NCI-H2029 (cell line): ENCODE measurements at places on chromosomes 7 and 10.

- DNase-seq = no peak
These were observed 24.3 kb upstream of the VDAC2 start for GRCh38 chr10:75186310-75186709.

GRCh38 chr10:57864765-57865680 is 402.7 kb downstream of the IPMK start:
- no peak for DNase-seq

- DNase-seq = peak; percentile 27
These were observed 28.4 kb upstream of the SMARCD3 start for GRCh38 chr7:151276666-151277590.

- no peak for DNase-seq
These were observed 26.8 kb downstream of the POLL start for GRCh38 chr10:101561068-101561915.

DNA sequence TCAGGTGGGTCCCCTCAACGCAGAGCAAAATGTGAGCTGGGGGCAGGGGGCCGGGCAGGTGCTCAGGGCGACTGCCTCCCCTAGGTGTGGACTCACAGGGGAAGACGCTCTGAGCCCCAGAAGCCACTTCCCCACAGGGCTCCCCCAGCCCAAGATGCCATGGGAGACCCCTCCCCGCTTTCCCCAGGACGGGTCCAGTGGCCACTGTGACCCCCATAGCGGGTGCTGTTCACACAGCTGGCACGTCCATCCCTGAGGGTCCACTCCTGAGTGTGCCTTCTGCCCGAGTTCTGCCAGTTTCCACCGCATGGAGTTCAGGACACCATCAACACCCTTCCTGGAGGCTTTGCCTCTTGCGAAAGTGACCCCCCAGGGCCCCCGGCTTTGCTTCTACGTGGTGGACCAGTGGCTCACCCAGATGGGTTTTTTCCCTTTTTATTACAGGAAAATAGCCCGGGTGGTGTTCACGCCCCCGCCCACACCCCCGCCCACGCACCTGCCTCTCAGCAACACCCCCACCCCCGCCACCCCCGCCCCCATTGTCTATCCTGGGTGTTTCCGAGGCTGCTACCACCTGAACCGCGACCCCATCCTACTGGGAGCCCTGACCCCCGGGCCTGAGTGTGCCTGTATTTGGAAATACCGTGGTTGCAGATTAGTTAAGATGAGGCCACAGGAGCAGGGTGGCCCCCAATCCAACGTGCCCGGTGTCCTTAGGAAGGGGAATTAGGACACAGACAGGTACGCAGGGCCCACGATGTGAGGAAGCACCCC is 32.0 kb downstream of the ADAP1 start:
- no peak for DNase-seq

DNA sequence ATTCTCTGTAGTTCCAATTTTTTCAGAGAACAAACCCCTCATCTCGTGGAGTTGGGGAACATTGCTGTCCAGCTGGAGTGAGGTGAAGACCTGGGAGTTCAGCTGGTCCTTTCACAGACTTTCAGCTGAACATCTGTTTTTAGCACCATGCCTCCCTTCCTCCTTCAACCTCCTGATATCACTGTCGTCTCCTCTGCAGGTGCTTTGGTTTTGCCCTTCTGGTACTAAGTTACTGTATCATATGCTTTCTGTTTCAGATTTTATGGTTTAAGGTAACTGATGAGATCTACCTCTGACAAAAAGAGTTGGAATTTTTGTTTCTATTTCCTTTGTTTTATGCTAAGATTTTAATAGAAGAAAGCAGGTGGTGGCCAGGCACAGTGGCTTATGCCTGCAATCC is 102.9 kb downstream of the ZNF438 start:
- DNase-seq = no peak

DNA sequence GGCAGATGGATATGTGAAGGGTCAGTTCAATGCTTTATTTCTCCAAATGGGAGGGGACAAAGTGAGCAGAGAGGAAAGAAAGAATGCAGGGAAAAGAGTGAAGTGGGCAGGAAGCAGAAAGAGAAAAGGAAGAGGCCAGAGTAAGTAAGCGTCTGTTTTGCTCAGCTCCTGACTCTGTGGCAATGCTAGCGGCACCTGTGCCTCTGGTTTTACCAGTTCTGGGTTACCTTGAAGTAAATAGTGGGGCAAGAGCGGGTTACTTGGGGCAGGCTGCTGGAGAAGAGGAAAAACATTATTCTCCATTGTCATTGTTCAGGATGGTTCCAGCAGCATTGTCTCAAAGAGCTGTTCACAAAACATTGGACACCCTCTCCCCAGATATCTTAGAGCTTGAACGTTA is 1.9 kb downstream of the TAS2R40 start:
- DNase-seq = no peak

DNA sequence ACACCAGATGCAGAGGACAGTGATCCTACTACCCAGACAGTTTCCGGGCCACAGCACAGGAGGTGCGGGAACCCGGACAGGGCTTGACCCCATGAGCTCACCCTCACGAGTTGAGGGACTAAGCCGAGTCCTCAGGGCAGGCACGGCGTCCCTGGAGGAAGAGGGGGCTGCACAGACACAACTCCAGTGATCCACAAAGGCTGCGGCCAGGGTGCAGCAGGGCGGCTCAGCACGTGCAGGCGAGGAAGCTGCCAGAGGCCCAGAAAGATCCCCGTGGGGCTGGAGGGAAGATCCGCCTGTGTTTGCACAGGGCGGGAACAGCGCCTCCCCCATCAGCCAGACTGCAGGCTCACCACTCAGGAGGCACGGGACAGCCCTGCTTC is 45.9 kb upstream of the TMEM72 start:
- DNase-seq = no peak

- no peak for DNase-seq
These were observed 130.6 kb downstream of the ATXN7L1 start for GRCh38 chr7:105745681-105746330.

DNA sequence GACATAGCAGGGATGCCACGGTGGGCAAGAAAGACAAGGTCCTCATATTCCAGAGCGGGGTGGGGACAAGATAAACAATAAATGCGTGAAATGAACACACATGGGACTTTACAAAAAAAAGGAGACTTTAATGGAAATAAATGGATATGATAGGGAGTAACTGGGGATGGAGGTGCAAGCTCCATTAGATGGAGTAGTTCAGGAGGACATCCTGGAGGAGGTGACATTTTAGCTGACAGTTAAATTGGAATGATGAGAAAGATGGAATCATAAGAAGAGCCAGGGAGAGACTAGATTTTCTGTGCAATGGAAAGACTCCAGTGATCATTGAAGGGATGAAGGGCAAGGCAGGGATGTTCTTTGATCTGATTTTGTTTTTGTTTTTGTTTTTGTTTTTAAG is 83.6 kb upstream of the MYL10 start:
- no peak for DNase-seq

DNA sequence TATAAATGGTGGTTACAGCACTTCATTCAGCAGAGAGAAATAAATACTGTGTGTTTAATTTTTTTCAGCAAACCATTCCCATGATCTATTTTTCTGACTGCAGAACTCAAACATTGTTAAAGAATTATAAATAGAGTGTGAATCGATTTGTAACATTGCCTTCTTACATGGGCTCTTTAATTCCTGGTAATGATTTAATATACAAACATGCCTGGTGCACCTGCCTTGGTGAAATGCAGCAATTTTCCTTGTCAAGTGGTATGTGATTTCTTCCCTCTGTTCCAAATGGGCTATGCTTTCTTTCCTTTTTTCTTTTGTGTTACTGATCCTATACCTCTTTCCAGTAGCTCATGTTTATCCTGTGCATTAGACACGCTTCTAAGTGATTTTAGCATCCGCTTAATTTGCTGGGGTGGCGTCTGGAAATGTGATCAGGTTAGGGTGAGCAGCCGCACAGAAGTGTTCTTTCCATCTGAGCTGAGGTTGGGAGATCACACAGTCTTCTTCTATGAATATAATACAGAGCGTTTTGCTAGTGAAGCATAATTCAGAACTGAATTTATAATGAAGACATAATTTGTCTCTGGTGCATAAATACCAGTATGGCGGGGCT is 94.3 kb upstream of the ITGB1 start:
- DNase-seq = no peak

GRCh38 chr10:102537367-102537766 is 33.6 kb downstream of the SUFU start:
- DNase-seq = no peak

DNA sequence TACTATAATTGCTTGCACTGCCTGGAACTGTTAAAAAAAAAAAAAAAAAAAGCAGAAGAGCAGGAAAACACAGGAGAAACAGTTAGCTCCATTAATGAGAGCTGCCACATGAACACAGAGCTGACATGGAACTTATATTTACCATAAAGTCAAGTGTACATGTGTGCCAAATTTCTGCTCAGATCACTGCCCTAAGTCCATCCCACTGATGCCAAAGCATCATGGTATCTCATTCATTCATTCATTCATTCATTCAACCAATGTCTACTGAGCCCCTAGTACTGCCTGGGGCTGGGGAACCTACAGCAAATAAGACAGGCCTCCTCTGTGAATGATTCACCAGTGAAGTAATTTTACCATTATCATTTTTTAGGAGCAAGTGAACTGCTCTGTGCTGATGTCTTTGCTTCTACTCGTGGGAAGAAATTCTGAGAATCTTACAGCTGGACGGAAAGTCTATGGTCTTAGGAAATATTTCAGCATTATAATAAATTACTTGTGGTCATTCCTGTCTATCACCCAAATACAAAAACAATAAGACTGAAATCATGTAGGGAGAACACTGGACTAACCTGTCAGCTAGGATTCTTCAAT is 58.8 kb upstream of the ABLIM1 start:
- DNase-seq = no peak

DNA sequence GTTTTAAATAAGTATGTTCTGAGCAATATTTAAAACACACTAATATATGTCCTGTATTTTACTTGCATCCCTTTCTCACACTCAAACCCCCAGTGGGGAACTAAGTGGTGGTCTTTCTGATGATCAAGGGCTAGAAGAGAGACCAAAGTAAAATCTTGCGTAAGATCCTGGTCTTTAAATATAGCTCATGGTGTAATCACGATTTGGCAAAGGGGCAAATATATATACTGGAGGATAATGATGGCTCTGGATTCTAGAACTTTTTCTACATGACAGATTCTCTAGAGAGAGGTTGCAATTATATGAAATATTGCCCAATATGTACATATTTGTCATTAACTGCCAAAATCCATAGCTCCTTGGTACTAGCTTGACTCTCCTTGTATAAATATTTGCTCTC is 438.3 kb downstream of the NXPH1 start:
- DNase-seq = no peak

DNA sequence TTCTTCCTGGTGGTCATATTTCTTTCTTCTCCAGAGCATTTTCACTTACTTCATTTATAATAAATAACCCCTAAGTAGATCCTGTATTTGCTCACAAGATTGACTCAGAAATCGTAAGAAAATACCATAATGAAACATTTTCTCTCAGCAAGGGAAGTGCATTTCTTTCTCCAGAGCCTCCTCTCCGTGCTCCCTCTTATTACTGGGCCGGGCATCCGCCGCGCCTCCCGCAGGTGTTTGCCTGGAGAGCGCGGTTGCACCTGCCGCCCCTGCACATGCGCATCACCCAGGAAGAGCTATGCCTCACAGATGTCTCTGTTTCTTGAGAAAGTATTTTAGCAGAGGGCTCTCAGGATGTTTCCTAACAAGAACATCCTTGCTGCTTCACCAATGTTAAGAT is 509.2 kb downstream of the TCERG1L start:
- DNase-seq = peak; percentile 29

DNA sequence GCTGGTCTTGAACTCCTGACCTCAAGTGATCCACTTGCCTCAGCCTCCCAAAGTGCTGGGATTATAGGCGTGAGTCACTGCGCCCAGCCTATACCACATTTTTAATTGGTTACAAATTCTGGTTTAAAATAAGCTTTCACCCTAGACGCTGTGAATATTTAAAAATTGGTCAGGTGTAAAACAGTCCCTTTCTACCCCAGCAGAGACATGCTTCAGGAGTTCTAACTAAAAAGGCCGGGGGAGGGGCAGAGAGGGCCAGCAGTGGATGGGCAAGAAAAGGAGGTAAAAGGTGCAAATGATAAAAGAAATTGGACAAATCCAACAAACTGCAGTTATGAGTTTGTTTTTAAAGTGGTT is 70.0 kb downstream of the WAPL start:
- no peak for DNase-seq

- no peak for DNase-seq
These were observed 10.7 kb downstream of the HECTD2 start for GRCh38 chr10:91420868-91421267.

DNA sequence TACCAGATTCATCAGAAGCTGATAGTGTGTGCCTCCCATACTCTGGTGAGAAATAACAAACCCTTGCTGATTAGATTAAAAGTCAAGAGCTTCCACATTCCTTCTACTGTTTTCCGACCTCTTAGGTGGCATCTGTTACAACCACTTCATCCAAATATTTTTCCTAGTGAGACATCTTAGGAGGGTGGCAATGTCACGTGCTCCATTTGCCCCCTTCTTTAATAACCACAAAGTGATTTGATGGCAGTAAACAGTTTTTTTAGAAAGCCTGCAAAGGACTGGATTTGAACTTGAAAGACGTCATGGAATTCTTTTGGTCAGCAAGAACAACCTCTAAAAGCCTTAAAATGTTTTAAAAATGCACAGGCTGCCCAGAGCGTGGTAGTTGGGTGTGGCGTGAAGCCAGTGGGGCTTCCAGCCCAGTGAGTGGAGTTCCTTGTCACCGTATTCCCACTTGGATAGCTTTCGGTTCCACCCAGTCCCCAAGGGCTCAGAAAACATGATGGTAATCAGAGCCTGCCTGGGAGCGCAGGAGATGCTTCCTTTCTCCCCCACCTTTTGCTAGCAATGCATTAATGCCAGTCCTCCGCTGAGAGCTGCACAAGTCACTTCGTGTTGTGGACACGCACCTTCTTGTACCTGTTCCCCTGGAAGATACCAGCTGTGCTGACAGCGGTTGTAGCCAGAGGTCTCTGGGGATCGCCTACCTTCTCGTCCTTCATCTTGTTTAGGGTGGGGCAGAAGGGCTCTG is 256.4 kb downstream of the KIAA1217 start:
- DNase-seq = no peak

GRCh38 chr7:30510124-30511075 is 5.8 kb upstream of the GGCT start:
- peak; percentile 21 for DNase-seq

DNA sequence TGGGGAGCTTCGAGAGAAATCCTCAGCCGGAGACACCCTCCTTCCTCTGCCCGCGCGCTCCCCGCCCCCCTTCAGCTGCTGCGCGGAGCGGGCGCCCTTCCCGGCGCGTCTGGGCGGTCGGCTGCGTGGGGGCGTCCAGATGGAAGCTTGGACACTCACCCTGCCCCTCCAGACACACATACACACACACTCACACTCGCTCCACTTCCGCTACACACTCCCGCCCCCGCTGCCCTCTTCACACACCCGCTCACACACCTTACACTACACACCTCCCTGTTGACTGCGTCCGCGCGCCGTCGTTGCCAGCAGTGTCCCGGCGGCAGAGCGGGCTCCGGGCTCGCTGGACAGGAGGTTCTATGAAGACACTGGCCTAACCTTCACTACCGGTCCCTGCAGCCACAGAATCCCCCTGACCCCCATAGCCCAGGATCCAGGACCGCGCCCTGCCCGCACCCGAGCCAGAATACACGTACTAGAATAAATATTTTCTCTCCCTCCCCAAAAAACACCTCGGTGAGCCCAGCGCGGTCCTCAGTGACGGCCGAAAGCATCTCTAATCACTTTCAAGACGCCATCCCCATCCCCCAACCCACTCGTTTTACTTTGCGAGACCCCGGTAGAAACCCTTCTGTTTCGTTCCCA is 1.1 kb upstream of the EGR2 start:
- no peak for DNase-seq
